ENCODE measurements at places on chromosomes 13 and 19. TPM values are rescaled to one million over a fixed set of nuclear protein-coding genes. Genes with fewer than 3 reads are reported as not detected.

The FCAR gene
- total RNA-seq = not detected

The GIPC1 gene
- total RNA-seq = 91.4 TPM

The ZNF136 gene
- total RNA-seq = 1.4 TPM

The CDC34 gene
- 94.1 TPM for total RNA-seq

The ALOX5AP gene
- total RNA-seq = 10.3 TPM

The N4BP2L1 gene
- 0.42 TPM for total RNA-seq

The KMT5C gene
- total RNA-seq = 3.6 TPM

The TRPC4 gene
- not detected for total RNA-seq

The GSX1 gene
- not detected for total RNA-seq

The SCEL gene
- total RNA-seq = 0.79 TPM

The MED4 gene
- 32.8 TPM for total RNA-seq

The CRLF1 gene
- total RNA-seq = 5.7 TPM

The ZNF584 gene
- total RNA-seq = 19.7 TPM

The SHANK1 gene
- 0.17 TPM for total RNA-seq

The FFAR2 gene
- not detected for total RNA-seq

The RYR1 gene
- 5.5 TPM for total RNA-seq

The TEAD2 gene
- 14.1 TPM for total RNA-seq

The TBXA2R gene
- total RNA-seq = 0.79 TPM

The ZMYM2 gene
- total RNA-seq = 19.5 TPM

The ZNF865 gene
- 12.2 TPM for total RNA-seq

The SPACA6 gene
- total RNA-seq = 12.7 TPM

The IL4I1 gene
- 0.35 TPM for total RNA-seq

The NECTIN2 gene
- total RNA-seq = 79.7 TPM

The ONECUT3 gene
- total RNA-seq = not detected

The PSG1 gene
- 0.15 TPM for total RNA-seq

The ATP8B3 gene
- 2.3 TPM for total RNA-seq

The COX7A1 gene
- not detected for total RNA-seq

The ACP7 gene
- 0.05 TPM for total RNA-seq

The SYT5 gene
- total RNA-seq = 6.1 TPM

The SHISA2 gene
- not detected for total RNA-seq

The KRTDAP gene
- not detected for total RNA-seq

The PNMA8B gene
- total RNA-seq = not detected

The FUT2 gene
- not detected for total RNA-seq

The ZNF296 gene
- 14.8 TPM for total RNA-seq

The STARD13 gene
- total RNA-seq = 5.3 TPM

The CACNG7 gene
- total RNA-seq = 9.3 TPM

The INSL3 gene
- 0.68 TPM for total RNA-seq

The CFAP97D2 gene
- not detected for total RNA-seq

The AMER2 gene
- total RNA-seq = not detected

The ZNF382 gene
- total RNA-seq = 0.07 TPM

The ADGRE3 gene
- total RNA-seq = not detected

The SLC10A2 gene
- total RNA-seq = not detected

The LILRA5 gene
- not detected for total RNA-seq

The LGI4 gene
- total RNA-seq = 0.30 TPM

The CEACAM4 gene
- not detected for total RNA-seq

The KIR2DL3 gene
- total RNA-seq = not detected

The ITGBL1 gene
- 1.8 TPM for total RNA-seq

The ADAT3 gene
- total RNA-seq = 4.2 TPM

The SLC17A7 gene
- 0.71 TPM for total RNA-seq

The NCAN gene
- total RNA-seq = 0.05 TPM

The CD79A gene
- total RNA-seq = 0.32 TPM

The CLEC17A gene
- not detected for total RNA-seq

The PCSK4 gene
- total RNA-seq = 0.82 TPM

The CYP2F1 gene
- total RNA-seq = not detected

The CDC42EP5 gene
- not detected for total RNA-seq

The OVOL3 gene
- 0.78 TPM for total RNA-seq

The WDR87 gene
- total RNA-seq = not detected

The ZNF175 gene
- 4.6 TPM for total RNA-seq
